EH (cell line): ENCODE measurements at places on chromosomes 11 and 22.
A peak's percentile ranks its signal among the peaks of the same experiment; 100 is the strongest.

DNA sequence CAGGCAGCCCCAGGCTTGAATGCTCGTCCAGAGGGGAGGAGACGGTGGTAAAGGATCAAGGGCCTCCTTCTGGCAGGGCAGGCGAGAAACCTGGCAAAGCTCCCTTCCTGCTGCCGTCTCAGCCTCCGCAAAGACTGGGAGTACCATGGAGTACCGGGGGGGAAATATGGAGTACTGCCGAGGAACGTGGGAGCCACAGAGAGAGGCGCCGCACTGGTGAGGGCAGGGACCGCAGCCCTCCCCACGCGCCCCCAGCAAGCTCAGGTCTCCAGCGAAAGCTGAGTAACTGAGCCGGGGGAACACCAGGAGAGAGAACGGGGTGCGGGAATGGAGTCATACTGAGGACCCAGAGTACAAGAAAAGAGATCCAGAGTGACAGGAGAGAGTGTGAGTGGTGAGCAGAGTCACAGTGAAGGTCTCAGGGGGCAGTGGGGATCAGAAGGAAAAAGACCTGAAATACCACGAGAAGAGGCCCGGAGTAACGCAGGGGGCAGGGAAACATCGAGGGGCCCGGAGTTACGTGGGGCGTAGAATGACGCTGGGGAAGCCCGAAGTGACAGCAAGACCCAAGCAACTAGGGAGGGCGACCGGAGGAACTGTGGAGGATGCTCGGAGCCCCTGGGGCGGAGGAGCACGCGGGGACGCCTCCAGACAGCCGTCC is 740 bp downstream of the EML3 start:
- peak; percentile 77 for DNase-seq

GRCh38 chr22:22027955-22028354 is 45.4 kb upstream of the TOP3B start:
- DNase-seq: no peak

GRCh38 chr22:31093086-31093850 is 12.2 kb downstream of the SMTN start:
- no peak for DNase-seq

DNA sequence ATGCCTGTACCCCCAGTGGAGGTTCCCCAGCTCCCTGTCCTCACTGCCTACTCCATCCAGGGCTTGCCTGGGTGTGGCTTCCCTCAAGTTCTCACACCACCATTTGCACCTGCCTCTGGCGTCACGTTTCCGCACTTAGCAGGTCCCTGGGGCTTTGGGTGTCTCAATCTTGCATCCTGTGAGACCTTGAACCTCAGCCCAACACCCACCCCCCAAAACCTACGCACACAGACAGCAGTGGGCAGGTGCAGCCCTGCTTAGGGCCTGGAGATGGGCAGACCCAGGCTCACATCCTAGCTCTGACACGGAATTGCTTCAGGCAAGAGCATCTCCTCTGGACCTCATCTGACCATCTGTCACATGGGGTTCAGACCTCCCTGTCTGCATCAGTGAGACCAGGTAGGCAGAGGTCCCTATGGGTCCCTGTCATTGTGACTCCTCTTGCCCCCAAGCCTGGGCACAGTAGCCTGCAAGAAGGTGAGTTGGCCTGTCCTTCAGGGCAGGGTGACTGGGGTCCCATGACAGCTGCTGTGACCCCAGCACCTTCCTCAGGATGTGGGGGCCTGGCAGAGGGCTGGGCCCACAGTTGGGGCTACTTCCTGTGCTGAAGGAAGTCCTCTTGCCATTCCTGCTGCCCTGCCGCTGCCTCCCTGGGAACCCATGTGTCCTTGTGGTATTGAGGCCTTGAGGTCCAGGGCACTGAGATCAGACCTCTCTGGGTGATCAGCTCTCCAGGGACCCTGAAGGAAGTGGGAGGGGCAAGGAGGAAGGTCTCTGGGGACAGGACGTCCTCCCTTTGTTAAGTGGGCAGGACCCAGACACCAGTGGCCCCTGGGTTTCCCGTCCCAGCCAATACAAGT is 2.0 kb downstream of the SIPA1 start:
- peak; percentile 17 for DNase-seq

- DNase-seq: no peak
Observed at GRCh38 chr22:27133681-27134314, 476.4 kb downstream of the MIAT start.

- DNase-seq: no peak
Observed at GRCh38 chr11:63931876-63932275, 6.9 kb upstream of the NAA40 start.

GRCh38 chr11:65810046-65810868 is 23.4 kb downstream of the OVOL1 start:
- no peak for DNase-seq

DNA sequence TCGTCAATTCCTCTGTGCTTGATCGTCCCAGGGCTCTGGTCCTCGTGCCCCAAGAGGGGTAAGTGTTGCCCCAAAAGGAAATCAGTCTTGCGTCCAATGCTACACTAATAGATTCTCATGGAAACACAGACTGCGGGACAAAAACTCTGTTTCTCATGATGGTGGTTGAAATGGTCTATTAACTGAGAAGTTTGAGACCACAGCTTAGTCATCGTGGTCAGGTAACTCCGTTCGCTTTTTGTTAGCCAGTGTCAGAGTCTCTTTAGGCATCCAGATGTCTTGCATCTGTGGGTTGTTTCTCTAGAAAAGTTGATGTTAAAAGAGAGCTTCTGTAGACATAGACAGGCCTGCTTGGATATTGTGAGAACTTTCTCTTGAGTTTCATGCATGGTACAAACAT is 104.6 kb upstream of the SORL1-AS1 start:
- DNase-seq: no peak

GRCh38 chr11:117045956-117046355 is 52.3 kb downstream of the SIK3 start:
- DNase-seq: no peak

- DNase-seq: no peak
Observed at GRCh38 chr22:41485033-41485432, 16.1 kb downstream of the ACO2 start.

- no peak for DNase-seq
Observed at GRCh38 chr11:99987821-99988470, 699.1 kb upstream of the ARHGAP42 start.
